ENCODE measurements at places on chromosomes 3 and 15. TPM values are rescaled to one million over a fixed set of nuclear protein-coding genes. Genes with fewer than 3 reads are reported as not detected.
A peak's percentile ranks its signal among the peaks of the same experiment; 100 is the strongest.

- peaks cover 14% of the 10 kb centered on the region for H3K4me1 ChIP-seq
- no peak overlapping the region for H3K4me3 ChIP-seq
- DNase-seq, result no peak
- no peaks in the 10 kb centered on the region for H3K36me3 ChIP-seq
- no peak overlapping the region for H3K27ac ChIP-seq
- no peaks in the 10 kb centered on the region for H3K27me3 ChIP-seq
These were observed 193.8 kb downstream of the FHIT start for GRCh38 chr3:61057464-61057863.

DNA sequence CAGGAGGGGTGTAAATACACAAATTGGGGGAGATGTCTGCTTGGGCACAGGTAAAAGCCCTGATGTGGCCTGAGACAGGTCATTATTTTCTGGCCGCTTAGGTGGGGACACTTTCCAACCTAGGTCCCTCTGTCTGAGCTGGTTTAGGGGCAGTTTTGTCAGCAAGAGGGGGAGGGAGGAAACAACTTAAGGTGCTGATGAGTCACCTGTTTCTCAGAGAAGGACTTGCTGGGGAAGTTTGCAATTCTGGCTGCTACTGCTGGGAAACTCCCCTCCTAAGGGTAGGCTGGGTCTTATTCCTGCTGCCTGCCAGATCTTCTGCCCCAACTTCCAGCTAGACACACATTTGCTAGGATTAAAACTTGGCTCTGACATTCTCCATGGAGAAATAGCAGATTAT is 4.8 kb upstream of the RHOV start:
- H3K27ac ChIP-seq, result peak overlapping the region; percentile 96
- H3K36me3 ChIP-seq, result no peaks in the 10 kb centered on the region
- H3K4me3 ChIP-seq, result peak overlapping the region; percentile 51

- H3K27ac ChIP-seq, result no peak overlapping the region
- no peaks in the 10 kb centered on the region for H3K36me3 ChIP-seq
- no peak for DNase-seq
These were observed 532.4 kb upstream of the GBE1 start for GRCh38 chr3:82293867-82294266.

The SKOR1 gene
- total RNA-seq, result 0.65 TPM

GRCh38 chr15:69395991-69396390 is 18.2 kb upstream of the KIF23 start:
- H3K4me1 ChIP-seq, result peaks cover 26% of the 10 kb centered on the region
- no peak overlapping the region for H3K27ac ChIP-seq
- no peak overlapping the region for H3K4me3 ChIP-seq
- no peaks in the 10 kb centered on the region for H3K36me3 ChIP-seq
- H3K27me3 ChIP-seq, result no peaks in the 10 kb centered on the region

The PKM gene
- 597 TPM for total RNA-seq

- H3K27me3 ChIP-seq, result peaks cover 48% of the 10 kb centered on the region
- no peak overlapping the region for H3K27ac ChIP-seq
- no peak for DNase-seq
- no peaks in the 10 kb centered on the region for H3K36me3 ChIP-seq
- no peak overlapping the region for H3K4me3 ChIP-seq
These were observed 83.5 kb upstream of the PRR20G start for GRCh38 chr3:127371334-127371733.

DNA sequence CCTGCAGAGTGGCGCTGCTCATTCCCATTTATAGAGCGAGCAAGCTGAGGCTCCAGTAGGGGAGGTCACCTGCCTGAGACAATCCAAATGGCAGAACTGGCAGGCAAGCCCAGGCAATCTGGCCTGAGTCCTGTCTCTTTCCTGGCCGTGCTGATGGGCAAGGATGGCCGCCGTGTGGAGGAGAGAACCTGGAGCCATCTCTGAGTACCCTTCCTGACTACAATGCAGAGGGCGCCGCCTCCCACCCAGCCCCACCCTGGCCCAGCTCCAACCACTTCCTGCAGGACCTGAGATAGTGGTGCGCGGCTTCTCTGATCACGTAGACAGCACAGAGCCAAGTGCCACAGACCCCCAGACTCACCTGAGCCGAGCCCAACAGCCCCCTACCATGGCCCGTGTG is 7.0 kb downstream of the TLR9 start:
- H3K4me1 ChIP-seq, result peaks cover 12% of the 10 kb centered on the region
- DNase-seq, result no peak
- H3K4me3 ChIP-seq, result no peak overlapping the region
